ENCODE measurements at places on chromosomes 11 and 22.

DNA sequence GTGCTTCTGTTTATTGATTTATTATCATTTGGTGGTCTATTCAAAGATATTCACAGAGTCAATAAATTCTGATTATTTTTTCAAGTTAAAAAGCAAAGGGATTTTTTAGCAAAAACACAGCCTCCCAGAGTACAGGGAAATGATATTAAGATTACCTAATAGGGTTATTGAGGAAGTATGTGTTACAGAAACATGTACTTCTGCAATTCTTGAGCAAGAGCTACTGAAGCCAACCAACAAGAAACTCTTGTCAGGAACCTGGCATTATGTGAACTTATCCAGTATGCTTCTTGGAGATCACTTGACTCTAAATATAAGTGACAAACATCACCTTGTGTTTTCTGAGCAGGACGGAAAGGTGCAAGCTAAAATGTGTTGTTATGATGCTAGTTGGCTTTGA is 42.0 kb upstream of the CARD18 start:
- no peak for DNase-seq

DNA sequence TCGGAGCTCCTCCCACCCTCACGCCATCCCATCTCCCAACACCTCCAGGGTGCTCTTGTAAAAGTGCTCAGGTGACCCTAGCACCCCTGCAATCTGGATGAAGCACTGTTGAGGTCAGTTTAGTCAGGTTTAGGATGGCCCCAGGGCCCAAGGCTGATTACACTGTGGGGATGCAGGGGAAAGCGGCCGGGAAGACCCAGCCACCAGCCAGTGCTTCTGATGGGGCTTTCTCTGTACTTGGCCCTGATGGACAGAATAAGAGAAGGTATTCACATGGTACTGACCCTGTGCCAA is 28.7 kb downstream of the TPBGL start:
- DNase-seq = no peak

GRCh38 chr11:125036933-125037332 is 26.2 kb upstream of the SLC37A2 start:
- no peak for DNase-seq

DNA sequence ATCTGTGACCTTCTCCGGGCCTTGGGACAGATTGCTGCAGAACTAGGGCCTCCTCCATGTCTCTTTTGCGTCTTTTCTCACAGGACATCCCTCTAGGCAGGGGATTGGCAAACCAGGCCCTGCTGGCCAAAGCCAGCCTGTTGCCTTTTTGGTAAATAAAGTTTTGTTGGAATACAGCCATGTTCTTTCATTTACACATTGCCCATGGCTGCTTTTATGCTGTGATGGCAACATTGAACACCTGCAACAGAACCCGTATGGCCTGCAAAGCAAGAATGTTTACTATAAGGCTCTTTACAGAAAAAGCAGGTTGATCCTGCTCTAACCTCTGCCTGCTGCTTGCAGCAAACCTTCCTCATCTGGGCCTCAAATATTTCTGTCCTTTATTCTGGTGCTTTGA is 56.8 kb upstream of the B3GAT1 start:
- DNase-seq = no peak

DNA sequence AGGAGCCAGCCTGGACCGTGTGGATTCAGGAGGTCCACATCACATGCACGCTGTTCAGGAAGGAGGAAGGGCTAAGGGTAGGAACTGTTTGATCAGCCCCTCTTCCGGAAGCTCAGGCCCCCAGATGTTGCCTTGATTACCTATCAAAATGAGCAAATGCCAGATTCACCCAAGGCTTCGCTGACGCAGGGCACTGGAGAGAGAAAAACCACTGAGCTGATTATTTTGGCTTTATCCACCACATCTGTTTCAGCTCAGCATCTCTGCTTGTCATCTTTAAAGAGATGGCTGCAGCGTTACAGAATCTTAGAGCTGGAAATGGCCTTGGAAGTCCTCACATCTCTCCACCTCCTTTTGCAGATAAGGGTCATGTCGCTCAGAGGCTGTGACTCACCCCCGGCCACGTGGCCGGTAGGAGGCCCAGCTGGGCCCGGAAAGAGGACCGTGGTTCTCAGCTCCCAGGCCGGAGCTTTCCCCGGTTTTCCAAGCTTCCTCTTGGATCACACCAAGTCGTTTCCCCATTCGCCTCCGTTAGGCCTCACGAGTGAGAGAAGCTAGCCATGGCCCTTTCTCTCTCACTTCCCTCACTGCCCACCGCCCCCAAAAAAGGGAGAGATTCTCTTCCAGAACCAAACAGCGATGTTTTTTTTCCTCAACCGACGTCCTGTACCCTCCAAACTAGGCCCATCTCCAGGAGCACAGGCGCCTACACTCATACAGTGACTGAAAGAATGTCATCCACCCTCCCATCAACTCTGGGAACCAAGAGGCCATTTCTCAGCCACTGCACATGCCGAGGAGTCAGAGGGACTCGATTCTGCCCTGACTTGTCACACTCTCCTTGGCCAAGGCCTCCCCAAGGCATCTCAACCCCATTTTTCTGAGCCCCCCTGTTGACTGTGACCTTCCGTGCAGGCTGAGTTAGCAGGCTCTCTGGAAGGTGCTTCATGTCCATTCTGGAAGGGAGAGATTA is 37.6 kb downstream of the LIF start:
- no peak for DNase-seq

- DNase-seq = no peak
Measured at GRCh38 chr11:113248702-113249490, 65.5 kb upstream of the TTC12 start.

DNA sequence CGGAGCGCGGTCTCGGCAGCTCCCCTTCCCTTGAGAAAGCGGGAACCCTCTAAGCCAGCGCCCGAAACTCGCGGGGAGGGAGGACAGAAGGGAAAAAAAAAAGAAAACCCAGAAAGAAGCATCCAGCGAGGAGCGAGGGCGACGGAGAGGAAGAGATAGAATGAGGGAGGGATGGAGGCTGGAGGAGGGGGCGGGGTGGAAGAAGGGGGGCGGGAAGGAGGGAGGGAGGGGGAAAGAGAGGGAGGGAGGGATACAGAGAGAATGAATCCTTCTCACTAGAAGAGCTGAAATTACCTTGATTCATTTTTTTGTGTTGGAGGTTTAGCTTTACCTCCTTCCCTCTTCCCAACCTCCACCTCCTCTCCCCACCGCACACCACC is 19.3 kb upstream of the BDNF start:
- DNase-seq = no peak

- DNase-seq = no peak
Measured at GRCh38 chr11:34501500-34501899, 12.1 kb downstream of the ELF5 start.

DNA sequence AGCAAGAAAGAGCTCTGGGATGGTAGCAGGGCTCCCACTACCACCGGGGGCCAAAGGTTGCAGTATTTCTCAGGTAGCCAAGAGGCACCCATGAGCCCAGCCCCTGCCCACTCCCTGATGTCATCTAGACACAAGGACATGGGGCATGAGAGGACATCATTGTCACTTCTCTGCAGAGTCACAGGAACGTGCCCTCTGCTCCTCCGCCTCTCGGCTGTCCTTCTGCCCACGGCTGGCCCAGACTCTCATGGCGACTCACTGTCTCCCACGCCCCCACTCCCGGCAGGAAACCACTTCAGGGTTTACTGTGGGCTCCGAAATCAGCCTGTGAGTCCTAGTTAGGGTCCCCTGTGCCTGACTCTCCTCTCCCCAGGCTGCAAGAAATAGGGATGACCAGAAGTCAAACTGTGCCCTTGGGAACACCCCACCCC is 1.8 kb upstream of the GAL start:
- DNase-seq = no peak

DNA sequence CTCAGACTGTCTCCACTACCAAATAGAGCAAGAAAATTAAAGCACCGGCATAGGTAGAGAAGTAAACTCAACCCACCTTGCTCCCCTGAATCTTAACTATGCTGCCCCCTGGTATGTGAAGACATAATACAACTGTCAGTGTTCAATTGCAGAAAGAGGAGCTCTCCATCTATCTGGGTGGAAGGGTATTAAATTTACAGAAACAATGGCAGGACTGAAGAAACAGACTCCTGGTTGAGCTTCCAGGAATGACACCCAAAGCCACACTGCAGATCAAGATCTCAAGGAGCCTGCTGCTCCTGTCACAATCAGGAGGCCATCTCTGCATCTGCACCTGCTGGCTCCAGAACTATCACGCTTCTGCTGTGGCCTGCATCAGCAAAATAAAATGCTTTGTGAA is 132.1 kb upstream of the BMAL1 start:
- no peak for DNase-seq

- no peak for DNase-seq
Measured at GRCh38 chr11:93225662-93226061, 27.9 kb upstream of the SLC36A4 start.

GRCh38 chr22:20862540-20862939 is 3.7 kb downstream of the SNAP29 start:
- DNase-seq = no peak

All from stimulated activated CD8-positive, alpha-beta memory T cell treated with anti-CD3 and anti-CD28 coated beads, Interleukin-2, amount 100 ng/mL, for 1 hour (primary cell).